ENCODE measurements at places on chromosomes 7 and 10.
A peak's percentile ranks its signal among the peaks of the same experiment; 100 is the strongest.

GRCh38 chr7:5396999-5397663 lies 26.5 kb downstream of the TNRC18 start:
- peak; percentile 87 for DNase-seq

DNA sequence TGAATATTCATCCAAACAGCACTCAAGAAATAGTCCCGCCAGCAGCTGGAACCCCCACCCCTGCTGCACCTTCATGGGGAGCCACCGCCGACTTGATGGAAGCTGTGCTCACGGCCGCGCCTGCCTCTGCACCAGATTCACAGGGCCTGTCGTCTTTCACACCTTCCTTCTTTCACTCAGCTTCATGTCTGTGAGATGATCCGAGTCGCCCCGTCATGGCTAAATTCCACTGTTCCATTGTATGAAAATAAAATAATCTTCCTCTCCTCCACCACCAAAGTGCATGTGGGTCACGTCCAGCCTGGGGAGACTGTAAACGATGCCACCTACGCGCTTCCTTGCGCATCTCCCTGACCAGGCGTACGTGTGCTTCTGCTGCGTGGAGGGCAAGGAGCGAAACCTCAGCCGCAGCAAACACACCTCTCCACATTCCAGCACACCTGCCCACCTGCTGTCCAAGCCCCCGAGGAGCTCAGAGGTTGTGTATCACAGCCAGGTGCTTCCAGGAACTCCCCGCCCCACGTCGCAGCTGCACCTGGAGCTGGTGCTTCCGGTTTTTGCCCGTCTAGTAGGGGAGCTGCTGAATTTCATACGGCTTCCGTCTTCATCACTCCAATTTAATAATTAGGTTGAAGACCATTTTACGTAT lies 137.0 kb downstream of the PTPRN2 start:
- DNase-seq, result no peak

- no peak for DNase-seq
Measured at GRCh38 chr10:122243550-122243949, 27.5 kb upstream of the BTBD16 start.

GRCh38 chr10:43196131-43196980 lies 58.1 kb downstream of the CSGALNACT2 start:
- DNase-seq, result no peak

DNA sequence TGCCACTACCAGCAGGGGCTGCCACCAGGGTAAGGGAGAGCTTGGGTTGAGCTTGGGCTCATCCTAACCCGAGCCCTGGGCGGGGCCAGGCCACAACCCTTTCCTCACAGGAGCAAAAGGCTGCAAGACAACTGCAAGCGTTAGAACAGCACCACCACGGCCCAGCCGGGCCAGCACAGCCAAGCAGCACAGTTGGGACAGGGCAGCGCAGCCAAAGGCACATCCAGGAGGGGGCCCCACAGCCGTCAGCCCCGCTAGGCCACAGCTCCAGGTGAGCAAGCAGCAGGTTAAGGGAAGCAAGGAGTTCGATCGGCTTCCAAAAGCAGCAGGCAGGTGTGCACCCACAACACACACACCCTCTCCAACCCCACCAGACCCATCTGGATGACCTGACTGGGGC lies 7.0 kb upstream of the NDST2 start:
- DNase-seq, result no peak

DNA sequence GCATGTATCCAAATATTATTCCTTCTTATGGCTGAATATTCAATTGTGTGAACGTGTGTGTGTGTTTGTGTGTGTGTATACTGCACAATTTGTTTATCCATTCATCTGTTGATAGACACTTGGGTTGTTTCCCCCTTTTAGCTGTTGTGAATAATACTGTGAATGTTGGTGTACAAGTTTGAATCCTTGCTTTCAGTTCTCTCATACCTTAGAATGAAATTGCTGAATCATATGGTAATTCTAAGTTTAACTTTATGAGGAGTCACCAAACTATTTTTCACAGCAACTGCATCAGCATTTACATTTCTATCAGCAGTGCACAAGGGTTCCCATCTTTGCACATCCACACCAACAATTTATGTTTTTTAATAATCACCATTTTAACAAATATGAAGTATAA lies 86.9 kb upstream of the GATAD1 start:
- no peak for DNase-seq

DNA sequence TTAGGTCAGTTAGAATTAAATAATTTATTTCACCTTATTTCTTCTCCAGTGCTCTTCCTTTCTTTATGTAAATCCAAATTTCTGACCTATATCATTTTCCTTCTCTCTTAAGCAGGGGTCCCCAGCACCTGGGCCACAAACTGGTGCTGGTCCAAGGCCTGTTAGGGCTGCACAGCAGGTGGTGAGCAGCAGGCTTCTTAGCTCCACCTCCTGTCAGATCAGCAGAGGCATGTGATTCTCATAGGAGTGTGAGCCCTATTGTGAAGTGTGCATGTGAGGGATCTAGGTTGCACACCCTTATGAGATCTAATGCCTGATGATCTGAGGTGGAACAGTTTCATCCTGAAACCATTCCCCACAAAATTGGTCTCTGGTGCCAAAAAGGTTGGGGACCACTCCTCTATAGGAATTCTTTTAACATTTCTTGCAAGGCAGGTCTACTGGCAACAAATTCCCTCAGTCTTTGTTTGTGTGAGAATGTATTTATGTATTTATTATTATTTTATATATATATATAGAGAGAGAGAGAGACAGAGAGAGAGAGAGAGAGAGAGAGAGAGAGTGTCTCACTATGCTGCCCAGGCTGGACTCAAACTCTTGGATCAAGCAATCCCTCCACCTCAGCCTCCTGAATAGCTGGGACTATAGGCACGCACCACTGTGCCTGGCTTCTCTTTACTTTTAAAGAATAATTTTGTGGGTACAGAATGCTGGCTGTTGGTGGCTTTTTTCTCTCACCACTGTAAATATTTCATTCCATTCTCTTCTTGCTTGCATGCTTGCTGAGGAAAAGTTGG lies 4.3 kb upstream of the ABCC2 start:
- DNase-seq, result no peak

DNA sequence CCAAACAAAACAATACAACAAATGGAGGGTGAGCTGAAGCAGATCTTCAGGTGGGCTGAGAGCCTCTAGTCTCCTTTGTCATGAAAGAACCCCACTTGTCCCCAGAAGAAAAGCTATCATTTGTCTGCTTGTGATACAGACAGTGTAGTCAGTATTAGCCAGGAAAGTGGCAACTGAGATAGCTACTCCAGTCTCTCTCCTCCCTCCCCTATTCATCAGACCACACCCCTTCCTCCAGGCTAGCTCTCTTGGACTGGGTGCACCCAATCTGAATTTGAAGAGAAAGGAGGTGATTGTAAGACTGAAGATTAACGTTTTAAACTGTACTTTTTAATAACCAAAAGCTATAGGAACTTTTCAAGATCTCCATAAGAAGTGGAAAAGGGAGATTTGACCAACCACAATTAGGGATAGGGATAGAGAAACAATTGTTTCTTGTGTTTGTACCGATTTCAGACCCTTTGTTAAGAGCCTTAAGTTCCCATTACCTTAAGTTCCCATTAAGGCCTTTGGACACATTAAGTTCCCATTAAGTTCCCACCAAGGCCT lies 14.1 kb downstream of the BMPR1A start:
- no peak for DNase-seq

GRCh38 chr7:98354052-98354451 lies 46.8 kb downstream of the BAIAP2L1 start:
- DNase-seq, result no peak

- DNase-seq, result no peak
Measured at GRCh38 chr10:91339729-91340128, 70.4 kb upstream of the HECTD2 start.

- no peak for DNase-seq
Measured at GRCh38 chr10:118542205-118542604, 53.2 kb downstream of the PRLHR start.

- no peak for DNase-seq
Measured at GRCh38 chr7:31640381-31640780, 46.6 kb upstream of the PPP1R17 start.

- DNase-seq, result no peak
Measured at GRCh38 chr7:39667341-39667923, 44.1 kb downstream of the RALA start.

- DNase-seq, result peak; percentile 68
Measured at GRCh38 chr7:32891043-32891799, at the start of gene KBTBD2. Gene KBTBD2 (minus strand): TSS chr7:32891760. CDS start chr7:32879604, 12,156 bp downstream.

DNA sequence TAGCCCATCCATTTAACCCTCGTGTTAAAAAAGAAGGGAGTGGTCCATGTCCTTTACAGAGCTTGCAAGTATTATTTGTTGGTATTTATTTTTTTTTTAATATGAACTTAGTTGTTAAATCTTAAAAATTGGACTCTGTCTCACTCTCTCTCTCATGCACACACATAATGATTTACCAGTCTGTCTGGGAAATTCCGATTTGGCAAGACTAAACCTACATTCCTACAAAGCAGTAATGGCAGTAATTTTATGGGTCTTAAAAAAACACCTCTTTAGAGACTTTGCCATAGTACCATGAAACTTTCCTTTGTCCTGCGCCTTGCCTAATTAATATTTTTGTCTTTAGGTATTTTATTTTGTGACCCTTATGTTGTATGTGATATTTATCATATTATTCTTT lies 239.5 kb upstream of the PPP1R3A start:
- no peak for DNase-seq

DNA sequence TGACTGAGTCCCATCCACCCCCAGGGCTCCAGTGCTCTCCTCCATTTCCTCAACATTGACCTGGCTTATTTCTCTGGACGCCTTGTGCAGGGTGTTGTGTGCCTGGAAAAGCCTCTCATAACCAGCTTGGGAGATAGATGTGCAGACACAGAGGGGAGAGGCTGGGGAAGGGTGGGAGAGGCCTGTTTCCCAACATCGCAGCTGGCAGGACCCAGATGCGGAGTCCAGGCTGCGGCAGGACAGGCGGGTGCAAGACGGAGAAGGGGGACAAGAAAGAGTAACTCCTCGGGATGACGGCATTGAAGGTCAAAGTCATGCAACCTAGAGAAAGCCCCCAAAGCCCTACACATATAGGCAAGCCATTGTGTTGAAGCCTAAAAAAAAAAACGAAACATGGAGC lies 54.1 kb upstream of the ANTXRL start:
- no peak for DNase-seq

GRCh38 chr7:20470726-20471125 lies 140.0 kb downstream of the ITGB8 start:
- DNase-seq, result no peak

GRCh38 chr10:98899018-98899417 lies 336.6 kb downstream of the HPSE2 start:
- DNase-seq, result no peak

GRCh38 chr7:154530136-154530535 lies 472.8 kb downstream of the PAXIP1 start:
- DNase-seq, result no peak

- no peak for DNase-seq
Measured at GRCh38 chr10:31071232-31072005, 39.8 kb upstream of the ZNF438 start.

DNA sequence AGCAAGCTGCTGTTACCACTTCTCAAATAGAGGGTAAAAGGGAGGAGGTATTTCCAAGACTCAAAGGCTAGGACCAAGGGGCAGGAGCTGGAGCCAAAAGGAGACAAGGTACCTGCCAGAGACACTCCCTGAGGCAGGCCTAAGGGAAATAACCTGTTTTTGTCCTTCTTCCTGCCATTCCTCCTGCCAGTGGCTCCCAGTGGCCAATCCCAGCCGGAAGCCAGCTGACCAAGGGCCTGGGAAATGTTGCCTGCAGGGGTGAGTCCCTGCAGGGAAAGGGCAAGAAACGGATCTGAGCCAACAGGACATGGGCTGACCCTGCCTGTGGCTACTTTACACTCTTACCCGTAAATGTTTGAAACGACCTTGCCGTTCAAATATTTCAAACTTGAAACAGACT lies 3.5 kb downstream of the CYTH3 start:
- DNase-seq, result no peak

DNA sequence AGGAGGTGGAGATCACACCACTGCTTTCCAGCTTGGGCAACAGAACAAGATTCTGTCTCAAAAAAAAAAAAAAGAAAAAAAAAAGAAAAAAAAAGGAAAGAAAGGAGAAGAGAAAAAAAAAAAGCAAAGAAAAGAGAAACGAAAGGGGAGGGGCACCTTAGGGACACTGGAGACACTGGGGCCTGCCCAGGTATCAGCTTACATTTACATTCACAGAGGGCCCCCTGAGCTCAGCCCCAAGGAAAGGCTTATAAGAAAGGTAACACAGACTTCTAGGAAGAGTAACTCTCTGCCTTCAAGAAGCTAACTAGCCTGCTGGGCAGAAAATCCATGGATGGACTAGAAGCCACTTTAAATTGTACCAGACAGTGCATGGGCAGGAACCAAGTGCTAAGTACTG lies 108.8 kb downstream of the NPY start:
- DNase-seq, result no peak

- DNase-seq, result no peak
Measured at GRCh38 chr10:4069491-4069890, 284.5 kb upstream of the KLF6 start.
